Sciatic nerve (tissue), 2 donors: ENCODE measurements at places on chromosomes 7 and 10. TPM values are rescaled to one million over a fixed set of nuclear protein-coding genes. Genes with fewer than 3 reads are reported as not detected.

Gene CFTR
- total RNA-seq: not detected

Gene TMEM248
- 87.4 TPM for total RNA-seq

Gene DDC
- total RNA-seq: not detected

Gene EGR2
- 53.1 TPM for total RNA-seq
